Placental pericyte (primary cell): ENCODE measurements at places on chromosomes 7 and 10. TPM values are rescaled to one million over a fixed set of nuclear protein-coding genes. Genes with fewer than 3 reads are reported as not detected.

The NUTM2E gene
- total RNA-seq = not detected in 2 replicates

The PKD1L1 gene
- under 0.01 and 0.29 TPM in 2 replicates for total RNA-seq

The ATRNL1 gene
- 4.6 TPM in 1 of 2 replicates, not detected in the other for total RNA-seq

The FBXL13 gene
- 1.1 and 7.0 TPM in 2 replicates for total RNA-seq

The RGR gene
- total RNA-seq = not detected in 2 replicates

The C10orf143 gene
- 0.22 and 0.29 TPM in 2 replicates for total RNA-seq

The PPP1R9A gene
- 0.14 and 1.1 TPM in 2 replicates for total RNA-seq

The FKBP6 gene
- total RNA-seq = not detected in 2 replicates

The NAPEPLD gene
- 3.3 and 6.2 TPM in 2 replicates for total RNA-seq

The OR2A42 gene
- total RNA-seq = not detected in 2 replicates

The GBX1 gene
- not detected in 2 replicates for total RNA-seq
